ENCODE measurements at places on chromosomes 1 and 21.

DNA sequence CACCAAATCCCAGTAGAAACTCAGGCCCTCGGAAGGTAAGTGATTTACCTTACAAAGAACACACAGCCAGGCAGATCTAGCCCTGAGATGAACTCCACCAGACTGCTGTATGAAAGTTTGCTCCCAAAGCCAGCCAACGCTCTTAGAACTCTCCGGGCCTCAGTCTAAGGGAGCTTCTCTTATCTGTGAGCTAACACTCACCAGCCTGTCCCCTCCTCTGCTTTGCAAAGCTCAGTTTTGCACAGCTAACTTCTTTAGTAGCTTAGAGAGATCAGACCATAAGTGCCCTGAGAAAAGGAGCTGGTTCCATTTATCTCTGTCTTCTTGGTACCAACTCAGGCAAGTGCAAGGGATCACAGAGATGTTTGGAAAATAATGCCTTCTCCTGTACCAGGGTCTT lies 195.8 kb upstream of the JUN start:
- DNase-seq, result no peak

- DNase-seq, result no peak
Measured at GRCh38 chr1:9278116-9278515, 14.6 kb upstream of the SPSB1 start.

- DNase-seq, result no peak
Measured at GRCh38 chr1:164699815-164700491, 141.0 kb downstream of the PBX1 start.

- no peak for DNase-seq
Measured at GRCh38 chr1:177256153-177257075, 85.7 kb downstream of the BRINP2 start.

- DNase-seq, result no peak
Measured at GRCh38 chr1:224333939-224334786, 4.2 kb upstream of the NVL start.

GRCh38 chr1:106755682-106756406 lies 300.6 kb upstream of the PRMT6 start:
- DNase-seq, result no peak

DNA sequence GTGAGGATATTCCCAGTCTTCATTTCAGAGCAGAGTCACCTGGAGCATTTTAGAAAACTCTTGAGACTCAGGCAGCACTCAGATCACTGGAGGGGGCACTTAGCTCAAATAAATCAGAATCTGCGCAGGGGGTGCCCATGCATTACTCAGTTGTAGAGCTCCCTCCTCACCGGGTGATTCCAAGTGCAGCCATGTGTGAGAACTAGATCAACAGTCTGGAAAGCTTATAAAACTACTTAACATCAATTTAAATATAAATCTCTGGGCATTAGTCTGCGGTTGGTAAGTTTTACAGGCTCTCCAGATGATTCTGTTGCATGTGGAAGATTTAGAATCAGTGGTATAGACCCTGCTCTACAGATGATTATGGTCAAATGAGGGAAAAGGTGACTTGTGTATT lies 128.6 kb downstream of the ST6GALNAC3 start:
- DNase-seq, result no peak

GRCh38 chr1:182259968-182260367 lies 131.6 kb downstream of the GLUL start:
- DNase-seq, result no peak

- no peak for DNase-seq
Measured at GRCh38 chr1:209673631-209674417, 1.4 kb upstream of the G0S2 start.

- DNase-seq, result no peak
Measured at GRCh38 chr1:66350001-66350547, 183.9 kb upstream of the SGIP1 start.

Data from activated naive CD4-positive, alpha-beta T cell treated with anti-CD3 and anti-CD28 coated beads, Interleukin-2, amount 50 U/mL, for 72 hours (primary cell).